ENCODE measurements at places on chromosomes 6 and 20. TPM values are rescaled to one million over a fixed set of nuclear protein-coding genes. Genes with fewer than 3 reads are reported as not detected.

GID8 gene
- 39.7 TPM for total RNA-seq

DNA sequence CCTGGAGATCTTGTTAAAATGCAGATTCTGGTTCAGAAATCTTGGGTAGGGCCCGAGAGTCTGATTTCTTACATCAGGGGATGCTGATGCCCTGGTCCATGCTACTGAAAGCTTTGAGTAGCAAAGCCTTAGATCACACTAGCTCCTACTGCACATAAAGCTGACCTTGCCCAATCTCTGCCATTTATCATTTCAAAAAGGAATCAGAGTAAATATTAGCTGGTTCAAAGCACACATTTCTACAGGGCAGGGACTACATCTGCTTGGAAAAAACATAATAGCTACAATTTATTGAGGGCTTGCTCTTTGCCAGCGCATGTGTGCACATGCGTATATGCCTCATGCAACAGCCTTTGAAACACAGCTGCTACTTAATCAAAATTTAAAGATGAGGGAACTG, 440.4 kb upstream of the ARID1B start:
- DNase-seq = no peak

- no peak for DNase-seq
Observed at GRCh38 chr6:8195040-8195713, 92.8 kb upstream of the EEF1E1 start.

- no peak for DNase-seq
Observed at GRCh38 chr6:121767211-121767610, 331.8 kb downstream of the GJA1 start.

GRCh38 chr20:33160681-33161080, 7.3 kb upstream of the BPIFA2 start:
- no peak for DNase-seq

- DNase-seq = no peak
Observed at GRCh38 chr20:60255415-60255814, 297.2 kb downstream of the CDH26 start.

DNA sequence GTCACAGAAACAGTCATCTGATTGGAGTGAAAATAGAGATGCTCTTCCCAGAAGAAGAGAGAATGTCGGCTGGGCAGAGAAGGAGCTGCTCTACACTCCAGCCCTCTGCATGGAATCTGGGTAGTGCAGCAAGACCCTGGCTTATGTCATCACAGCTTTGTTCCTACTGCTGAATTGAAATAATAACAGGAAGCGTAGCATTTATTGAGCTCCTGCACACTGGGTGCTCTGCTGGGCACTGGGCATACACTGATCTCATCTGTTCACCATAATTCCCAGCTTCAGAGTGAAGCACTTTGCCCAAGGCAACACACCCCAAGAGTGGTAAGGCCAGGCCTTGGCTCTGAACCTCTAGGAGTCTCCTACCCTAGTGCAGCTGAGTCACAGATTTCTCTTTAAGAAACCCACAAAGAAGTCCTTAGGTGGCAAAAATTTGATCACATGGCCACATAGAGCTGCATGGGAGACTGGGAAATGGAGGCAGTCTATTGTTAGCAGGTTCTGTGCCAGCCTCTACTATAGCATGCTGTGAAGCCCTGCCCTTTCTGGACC, 3.9 kb upstream of the SDCBP2 start:
- no peak for DNase-seq

Data from activated naive CD4-positive, alpha-beta T cell treated with anti-CD3 and anti-CD28 coated beads, Interleukin-2, amount 50 U/mL, for 72 hours (primary cell).